NCI-H1417 treated with DMSO at 0.1 percent for 48 hours (cell line): ENCODE measurements at places on chromosomes 1 and 21.

- DNase-seq: no peak
These were observed 186.0 kb downstream of the DYRK1A start for GRCh38 chr21:37552496-37553029.

GRCh38 chr1:161082996-161083747, 6.2 kb downstream of the NECTIN4 start:
- no peak for DNase-seq

DNA sequence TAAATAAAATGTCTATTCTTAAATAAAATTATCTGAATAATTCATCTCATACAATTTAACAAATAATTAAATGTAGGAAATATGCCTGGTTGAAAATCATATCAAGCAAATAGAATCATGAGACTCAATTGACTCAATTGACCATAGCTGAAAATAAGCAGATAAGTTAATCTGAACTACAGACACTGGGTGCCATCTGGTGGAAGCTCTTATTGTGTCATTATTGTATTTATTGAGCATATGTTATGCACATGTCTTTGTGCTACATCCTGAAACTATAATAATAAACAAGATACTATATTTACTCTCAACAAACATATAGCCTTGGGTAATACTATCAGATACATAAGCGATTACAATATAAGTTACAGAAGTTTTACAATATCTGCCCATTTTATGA, 41.0 kb downstream of the BRINP3 start:
- no peak for DNase-seq

GRCh38 chr1:41343790-41344699, 17.2 kb upstream of the FOXO6 start:
- DNase-seq: no peak

DNA sequence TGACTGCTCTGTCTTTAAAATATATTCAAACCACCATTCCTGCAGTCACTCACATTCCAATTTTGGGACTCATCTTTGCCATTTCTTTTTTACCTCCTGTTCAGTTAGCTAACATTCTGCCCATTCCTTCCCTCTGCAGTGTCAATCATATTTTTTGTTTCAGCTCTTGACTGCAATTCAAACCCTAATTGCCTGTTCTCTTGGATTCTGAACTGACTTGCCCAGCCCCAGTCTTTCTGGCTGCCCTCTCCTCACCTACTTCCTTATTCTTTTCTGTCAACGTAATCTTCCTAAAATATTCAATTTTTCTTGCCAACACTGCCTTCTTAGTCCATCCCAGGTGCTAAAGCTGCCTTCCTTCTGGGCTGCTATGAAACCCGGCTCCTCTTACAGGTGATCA, 6.1 kb downstream of the PRDM2 start:
- no peak for DNase-seq

- no peak for DNase-seq
These were observed 11.3 kb downstream of the NFIA start for GRCh38 chr1:61093525-61094137.

DNA sequence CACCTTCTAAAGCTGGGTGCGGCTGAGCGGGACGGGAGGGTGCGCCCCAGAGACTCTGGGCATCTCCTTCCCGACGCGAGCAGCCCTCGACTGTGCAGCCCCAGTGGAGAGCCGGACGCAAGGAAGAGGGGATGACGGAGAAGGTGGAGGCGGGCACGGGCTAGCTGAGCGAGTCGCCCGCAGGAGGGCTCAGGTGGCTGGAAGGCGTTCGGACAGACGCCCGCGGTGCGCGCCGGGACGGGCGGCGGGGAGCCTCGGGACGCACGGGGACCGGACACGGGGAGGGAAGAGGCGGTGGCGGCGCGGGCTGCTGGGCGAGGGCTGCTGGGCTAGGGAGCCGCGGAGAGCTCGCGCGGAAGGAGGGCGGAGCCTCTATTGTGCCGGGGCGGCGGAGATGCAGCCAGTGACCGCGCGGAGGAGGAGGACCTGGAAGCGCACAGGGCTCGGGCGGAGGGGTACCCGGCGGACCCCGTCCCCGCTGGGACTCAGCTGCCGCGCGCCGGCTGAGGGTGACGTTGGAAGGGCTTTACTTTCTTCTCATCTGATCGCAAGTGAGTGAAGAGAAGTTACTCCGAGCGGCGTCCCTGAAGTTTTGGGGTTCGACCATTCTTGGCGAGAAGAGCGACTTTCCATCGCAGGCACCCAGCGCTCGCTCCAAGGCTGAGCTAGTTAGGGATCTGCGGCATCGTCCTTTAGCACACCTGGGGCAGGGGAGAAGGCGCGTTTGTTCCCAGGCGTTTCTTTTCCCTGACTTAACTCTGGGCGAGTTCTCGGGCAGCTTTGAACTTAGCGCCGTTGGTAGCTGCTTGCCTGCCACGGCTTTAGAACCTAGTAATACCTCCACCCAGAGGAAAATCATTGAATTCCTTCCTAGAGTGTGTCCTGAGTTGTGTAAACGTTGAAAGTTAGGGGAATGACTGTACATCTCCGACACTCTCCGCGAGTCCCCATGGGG, at the start of gene OLFML2B:
OLFML2B (minus strand) TSS at position 323 of the 955 bp plus-strand sequence. CDS start 439 bp downstream, outside the sequence.
- no peak for DNase-seq

DNA sequence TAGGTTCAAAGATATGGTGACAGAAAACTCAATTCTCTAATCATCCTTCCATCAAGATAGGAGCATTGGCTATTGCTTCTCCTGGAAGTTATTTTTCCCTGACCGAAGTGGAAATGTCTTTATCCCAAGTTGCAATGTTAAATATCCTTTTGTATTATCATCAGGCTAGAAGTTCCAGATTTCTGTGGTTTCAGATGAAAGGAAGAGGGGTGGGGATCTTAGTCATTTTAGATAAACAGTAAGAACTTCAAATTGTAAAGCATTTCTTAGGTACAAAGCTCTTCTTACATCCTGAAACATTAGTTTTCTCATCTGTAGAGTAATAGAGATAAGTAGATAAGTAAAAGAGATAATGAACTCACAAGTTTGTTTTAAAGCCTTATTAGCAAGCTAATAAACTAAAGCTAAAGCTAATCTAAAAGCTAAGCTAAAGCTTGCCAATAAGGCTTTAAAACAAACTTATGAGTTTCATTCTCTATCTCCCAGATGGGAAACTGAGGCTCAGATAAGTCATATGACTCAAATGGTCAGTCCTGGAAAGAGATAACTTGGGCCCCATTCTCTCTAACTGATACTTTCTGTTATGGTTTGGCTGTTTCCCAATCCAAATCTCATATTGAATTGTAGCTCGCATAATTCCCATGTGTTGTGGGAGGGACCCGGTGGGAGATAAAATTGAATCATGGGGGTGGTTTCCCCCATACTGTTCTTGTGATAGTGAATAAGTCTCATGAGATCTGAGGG, 99.2 kb upstream of the KCNK2 start:
- DNase-seq: no peak

DNA sequence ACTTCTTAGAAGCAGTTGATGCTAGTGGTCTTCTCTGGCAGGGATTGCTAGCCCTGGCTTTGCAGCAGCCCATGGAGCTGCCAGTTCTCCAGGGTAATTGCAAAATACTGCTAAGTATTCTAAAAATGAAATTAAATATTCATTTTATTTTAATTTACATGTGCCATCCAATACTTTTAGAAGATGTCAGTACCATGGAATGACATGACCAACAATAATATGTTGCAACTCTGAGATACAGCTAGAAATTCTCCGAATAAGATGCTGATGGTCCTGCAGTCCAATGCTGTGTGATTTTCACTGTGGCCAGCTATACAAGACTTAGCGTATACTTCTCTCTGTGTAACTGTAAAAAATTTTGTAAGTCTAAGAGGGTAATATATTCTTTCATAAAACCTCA, 20.0 kb upstream of the WARS2 start:
- DNase-seq: no peak

- DNase-seq: no peak
These were observed 15.6 kb downstream of the GBP5 start for GRCh38 chr1:89257041-89257440.

DNA sequence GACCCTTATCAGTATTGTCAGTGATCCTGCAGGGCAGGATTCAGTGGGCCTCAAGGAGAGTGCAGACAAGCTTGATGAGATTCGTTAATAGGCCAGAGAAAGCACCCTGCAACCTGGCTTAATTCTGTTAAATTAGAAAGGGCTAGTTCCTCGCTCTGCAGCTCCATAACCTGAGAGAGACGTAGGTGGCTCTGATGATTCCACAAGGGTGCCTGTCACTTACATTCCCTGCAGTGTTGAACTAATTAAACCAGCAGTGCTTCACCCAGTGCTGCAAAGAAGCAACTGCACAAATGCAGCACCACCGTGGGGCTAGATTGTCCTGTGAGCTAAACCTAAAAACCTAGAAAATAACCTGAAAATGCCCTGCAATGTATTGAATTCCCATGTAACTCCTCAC, 270.8 kb downstream of the CACNA1E start:
- no peak for DNase-seq
